ENCODE measurements at places on chromosomes 5 and 9.

DNA sequence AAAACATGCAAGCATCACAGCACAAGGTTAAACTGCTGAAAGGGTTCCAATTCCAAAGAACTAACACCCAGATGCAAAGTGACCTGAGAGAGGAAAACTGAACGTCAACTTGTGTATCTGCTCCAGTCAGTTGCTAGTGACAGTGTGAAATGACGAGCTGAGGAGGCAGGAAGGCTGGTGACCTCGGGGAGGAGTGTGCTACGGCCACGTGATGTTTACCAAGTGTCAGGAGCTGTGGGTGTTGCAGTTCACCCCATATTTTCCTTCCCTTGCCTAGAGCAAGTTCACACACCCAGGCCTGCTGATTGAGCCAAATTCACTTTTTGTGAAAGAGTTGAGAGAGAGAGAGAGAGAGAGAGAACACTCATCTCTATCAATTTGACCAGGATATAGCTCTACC is 231.6 kb upstream of the ANKH start:
- DNase-seq, result no peak

DNA sequence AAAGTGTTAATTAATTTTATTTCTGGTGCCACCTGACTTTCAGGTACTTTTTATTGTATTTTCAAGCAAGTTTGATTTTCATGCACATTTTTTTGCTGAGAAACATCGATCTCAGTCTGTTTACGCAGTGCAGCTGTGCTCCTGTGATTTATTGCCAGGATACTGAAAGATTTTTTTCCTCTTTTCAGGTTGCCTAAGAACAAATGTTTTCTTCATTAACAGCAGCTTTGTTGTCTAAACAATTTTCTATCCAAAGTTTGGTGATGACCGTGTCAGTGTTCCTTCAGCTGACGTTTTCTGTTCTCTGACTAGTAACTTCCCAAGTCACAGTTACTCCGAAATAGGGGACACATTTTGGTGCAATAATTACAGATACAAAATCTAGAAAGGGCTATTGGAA is 78.1 kb downstream of the VCAN start:
- DNase-seq, result no peak

GRCh38 chr9:20015427-20015931 is 226.6 kb upstream of the SLC24A2 start:
- DNase-seq, result no peak

DNA sequence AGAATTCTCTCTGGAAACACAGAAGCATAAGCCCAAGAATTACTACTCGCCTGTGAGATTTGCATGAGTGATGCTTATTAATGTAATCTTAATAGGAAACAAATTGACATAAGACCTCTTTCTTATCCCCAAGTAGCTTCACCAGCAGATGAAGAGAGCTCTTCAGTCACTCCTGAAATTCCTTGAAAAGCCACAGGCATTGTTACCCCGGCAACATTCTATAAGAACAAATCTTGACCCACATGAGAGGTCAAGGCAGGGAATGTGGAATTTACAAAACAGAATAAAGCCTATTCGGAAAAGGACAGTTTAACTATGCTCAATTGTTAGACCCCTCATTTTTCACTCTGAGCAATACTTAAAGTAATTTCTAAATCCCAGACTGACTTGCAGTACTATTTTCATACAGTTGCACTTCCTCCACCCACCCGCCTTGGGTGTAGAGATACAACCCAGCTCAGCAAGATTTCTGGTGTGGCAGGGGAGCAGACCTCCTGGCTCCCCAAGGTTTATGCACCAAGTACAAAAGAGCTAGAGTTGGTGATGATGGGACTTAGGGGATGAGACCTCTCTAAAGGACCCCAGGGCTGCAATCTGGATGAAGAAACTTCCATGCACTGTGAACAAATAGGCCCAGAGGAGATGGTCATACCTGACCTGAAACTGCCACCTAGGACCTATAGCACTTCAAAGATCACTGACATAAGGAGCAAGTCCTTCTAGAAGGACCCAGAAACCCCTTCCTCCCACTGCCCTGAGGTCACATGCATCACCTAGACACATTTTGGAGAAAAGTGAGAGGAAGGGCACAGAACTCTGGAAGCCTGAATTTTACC is 242.1 kb downstream of the ZNF608 start:
- no peak for DNase-seq

- no peak for DNase-seq
These were observed 161.8 kb downstream of the NTRK2 start for GRCh38 chr9:84831377-84831776.

- DNase-seq, result no peak
These were observed 229.0 kb downstream of the ROR2 start for GRCh38 chr9:91720751-91721705.

DNA sequence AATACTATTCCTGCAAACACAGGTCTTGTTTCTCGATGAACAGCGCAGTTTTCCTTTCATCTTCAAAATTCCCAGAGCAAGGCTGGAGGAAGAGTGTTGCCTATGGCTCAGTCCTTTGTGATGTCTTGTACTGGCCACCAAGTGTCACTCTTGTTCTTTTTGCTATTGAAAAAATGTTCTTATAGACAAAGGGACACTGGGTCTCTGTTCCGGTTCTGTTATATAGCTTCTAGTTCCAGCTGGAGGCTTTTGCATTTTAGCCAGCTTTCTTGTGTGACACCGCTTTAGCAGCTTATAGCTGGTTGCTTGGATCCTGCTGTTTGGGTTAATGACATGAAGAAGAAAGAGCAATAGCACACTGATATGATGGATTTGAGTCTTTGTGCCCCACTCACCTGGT is 343.7 kb upstream of the KCNN2 start:
- no peak for DNase-seq

- DNase-seq, result no peak
These were observed 815.8 kb downstream of the EFNA5 start for GRCh38 chr5:106854922-106855321.

DNA sequence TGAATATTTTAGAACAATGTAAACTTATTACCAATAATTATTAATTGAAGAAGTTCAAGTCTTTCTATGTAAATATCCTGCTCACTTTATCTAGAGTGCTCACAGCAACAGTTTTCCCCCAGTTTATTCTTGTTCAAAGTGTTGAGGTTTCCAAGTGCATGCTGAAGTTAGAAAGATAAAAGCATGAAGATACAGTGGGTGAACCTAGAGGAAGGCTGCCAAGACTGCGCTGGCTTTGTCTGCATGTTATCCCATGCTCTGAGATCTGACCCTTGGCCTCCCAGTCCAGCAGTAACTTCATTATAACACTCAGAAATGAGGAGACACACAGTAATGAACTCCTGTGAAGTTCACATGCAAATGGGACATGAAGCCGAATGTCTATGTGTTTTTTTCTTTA is 76.0 kb upstream of the PIP5K1B start:
- no peak for DNase-seq

DNA sequence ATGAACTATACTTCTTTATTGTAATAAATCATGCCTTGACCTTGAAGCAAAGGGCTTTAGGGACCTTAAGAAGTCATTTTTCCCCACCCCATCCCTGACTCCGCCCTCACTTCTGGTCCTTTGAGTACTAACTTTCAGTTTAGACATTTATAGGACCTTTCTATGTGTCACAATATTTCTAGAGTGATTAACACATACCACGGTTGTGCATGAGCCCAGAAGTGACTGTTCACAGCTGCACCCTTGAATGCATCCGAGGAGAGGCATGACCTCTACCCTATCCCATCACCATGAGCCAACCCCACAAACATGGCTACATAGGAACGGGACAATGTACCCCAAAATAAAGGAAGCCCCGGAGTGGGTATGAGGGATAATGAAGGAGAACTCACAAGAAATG is 160.3 kb downstream of the HSD17B3 start:
- no peak for DNase-seq

DNA sequence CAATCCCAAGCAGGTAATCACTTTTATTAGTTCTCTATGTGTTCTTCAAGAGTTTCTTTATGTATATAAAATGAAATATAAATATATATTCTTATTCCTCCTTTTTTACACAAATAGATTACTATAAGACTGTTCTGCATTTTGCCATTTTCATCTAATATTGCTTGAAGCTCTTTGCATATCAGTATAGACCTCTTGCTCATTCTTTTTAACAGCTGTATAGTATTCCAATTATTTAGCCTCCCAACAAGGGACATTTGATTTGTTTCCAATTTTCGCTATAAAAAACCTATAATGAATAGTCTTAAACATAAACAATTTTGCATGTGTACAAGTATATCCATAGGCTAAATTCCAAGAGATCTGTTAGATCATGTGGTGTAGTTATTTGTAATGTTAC is 25.2 kb downstream of the CETN3 start:
- DNase-seq, result no peak

DNA sequence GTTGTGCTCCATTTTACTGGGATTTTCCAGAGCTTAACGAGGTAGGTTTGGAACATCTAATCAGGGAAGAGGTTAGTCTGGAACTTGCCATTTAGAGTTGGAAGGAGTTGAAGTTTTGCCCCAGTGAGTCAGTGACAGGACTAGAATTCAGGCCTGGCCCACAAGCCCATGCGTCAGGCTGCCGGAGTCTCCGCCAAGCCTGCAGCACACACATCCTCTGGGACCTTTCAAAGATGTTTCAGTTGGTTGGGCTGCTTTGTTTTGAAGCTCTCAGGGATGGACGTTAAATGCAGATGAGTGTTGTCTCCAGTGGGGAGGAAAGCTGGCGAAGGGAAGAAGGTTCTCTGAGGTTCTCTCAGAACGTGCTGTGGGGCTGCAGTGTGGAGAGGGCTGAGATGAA is 147.0 kb downstream of the PSAT1 start:
- DNase-seq, result no peak

DNA sequence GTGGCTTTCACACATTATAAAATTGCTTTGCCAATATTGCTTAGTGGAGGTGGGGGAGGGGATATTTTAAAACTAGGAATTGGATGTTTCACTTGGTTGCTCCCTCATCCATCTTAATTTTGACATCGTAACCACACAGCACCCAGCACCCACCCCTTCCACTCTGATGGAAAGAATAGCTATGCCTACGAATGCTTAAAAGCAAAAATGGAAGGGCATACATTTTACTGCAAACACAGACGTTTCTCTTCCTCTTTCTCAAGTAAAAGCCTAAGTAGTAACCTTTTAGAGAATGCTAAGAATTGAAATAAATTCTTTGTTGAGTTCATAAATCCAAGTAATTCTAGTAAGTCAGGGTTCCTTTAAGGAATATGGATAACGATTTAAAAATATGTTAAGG is 69.9 kb downstream of the JAKMIP2 start:
- no peak for DNase-seq

All from stimulated activated CD4-positive, alpha-beta T cell treated with anti-CD3 and anti-CD28 coated beads, TNF-alpha, amount 100 ng/mL, for 1 hour (primary cell).